ENCODE measurements at places on chromosomes 5 and 9. TPM values are rescaled to one million over a fixed set of nuclear protein-coding genes. Genes with fewer than 3 reads are reported as not detected.

Gene MSMP
- total RNA-seq, result not detected

- DNase-seq, result peak; percentile 70
Observed at GRCh38 chr5:17189381-17190036, 27.9 kb upstream of the BASP1 start.

GRCh38 chr5:88688984-88689667, 193.9 kb downstream of the MEF2C start:
- DNase-seq, result no peak

Gene SEMA6A
- total RNA-seq, result 6.3 TPM

- peak; percentile 66 for DNase-seq
Observed at GRCh38 chr5:140114341-140115185, 654 bp downstream of the PURA start.

GRCh38 chr5:96823900-96824380, 16.2 kb upstream of the ERAP1 start:
- no peak for DNase-seq

GRCh38 chr5:39713250-39713916, 288.6 kb upstream of the DAB2 start:
- no peak for DNase-seq

GRCh38 chr5:10317825-10318682, 10.4 kb upstream of the CMBL start:
- no peak for DNase-seq

- DNase-seq, result peak; percentile 18
Observed at GRCh38 chr9:101028346-101029314, at the start of gene PLPPR1. PLPPR1 (plus strand) TSS chr9:101028727.

DNA sequence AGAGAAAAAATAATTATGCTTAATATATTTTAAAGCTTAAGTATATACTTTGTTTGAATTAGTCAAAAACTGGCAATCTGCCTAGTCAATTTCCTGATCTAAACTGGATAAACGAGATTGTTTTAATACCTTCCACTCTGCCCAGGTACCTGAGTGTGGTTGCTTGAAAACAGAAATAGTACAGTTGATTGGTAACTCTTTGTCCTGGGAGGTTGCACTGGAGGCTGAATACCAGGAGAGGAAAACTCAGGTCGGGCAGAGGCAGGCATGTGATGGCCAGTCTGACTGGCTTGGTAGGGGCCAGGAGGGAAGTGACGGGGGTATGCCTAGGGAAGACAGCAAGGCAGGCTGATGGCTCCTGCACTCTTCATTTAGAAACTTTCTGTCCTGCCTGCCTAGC, 80.2 kb downstream of the PIK3R1 start:
- DNase-seq, result no peak

- no peak for DNase-seq
Observed at GRCh38 chr9:111094433-111094924, 56.2 kb upstream of the LPAR1 start.

Gene SURF6
- 11.6 TPM for total RNA-seq

GRCh38 chr5:154878642-154879335, 20.4 kb downstream of the CNOT8 start:
- no peak for DNase-seq

DNA sequence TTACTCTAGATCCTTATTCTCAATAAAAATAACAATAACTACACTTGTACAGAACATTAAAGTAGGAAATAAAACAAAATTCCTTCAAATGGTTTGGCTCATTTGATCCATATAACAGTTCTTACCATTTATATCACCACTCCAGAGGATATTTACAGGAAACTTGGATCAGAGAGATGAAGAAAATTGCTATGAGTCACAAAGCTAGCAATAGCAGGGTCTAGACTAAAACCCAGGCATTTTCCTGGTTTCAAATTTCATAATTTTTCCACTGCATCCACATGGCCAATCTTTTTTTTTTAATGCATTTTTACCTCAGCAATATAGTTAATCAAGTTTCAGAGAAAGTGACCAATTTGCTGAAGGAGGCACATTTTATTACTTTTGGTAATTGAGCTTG, 299.2 kb downstream of the ELAVL2 start:
- no peak for DNase-seq

- DNase-seq, result no peak
Observed at GRCh38 chr9:75914002-75914401, 23.5 kb downstream of the PCSK5 start.

DNA sequence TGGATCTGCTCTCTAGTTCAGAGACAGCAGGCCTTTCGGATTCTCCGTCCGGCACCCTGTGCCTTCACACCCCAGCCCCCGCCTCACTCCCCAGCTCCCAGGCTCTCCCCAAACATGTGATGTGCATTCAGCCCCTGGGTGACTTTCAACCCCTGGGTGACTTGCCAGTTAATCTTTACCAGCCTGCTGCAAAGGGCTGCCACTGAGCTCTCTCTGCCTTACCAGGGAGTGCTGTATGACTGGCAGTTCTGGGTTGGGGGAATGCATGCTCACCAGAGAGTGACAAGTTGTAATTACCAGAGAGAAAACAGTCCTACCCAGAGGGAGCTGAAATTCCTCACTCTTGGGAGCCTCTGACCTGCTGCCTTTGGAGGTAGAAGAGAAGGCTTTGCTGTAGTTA, 4.9 kb upstream of the ADRA1B start:
- no peak for DNase-seq

GRCh38 chr5:32618962-32619361, 33.6 kb downstream of the SUB1 start:
- no peak for DNase-seq

DNA sequence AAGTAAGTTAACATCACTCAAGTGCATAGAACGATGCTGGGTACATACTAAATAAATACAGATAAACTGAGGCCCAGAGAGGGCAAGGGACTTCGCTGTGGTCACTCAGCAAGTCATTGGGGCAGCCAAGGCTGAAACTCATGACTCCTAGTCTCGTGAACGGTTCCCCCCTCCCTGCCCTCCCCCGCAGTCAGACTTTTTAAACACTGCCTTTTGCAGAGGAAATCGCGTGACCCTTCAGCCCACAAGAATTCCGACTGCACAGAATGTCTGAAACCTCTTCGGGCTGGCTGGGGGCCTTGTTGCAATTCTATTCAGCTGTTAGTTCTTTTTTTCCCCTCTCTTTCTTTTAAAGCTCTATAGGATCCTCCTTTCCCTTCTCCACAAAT, 28.1 kb downstream of the NEK6 start:
- DNase-seq, result peak; percentile 60

GRCh38 chr5:151595411-151595826, 4.3 kb upstream of the FAT2 start:
- DNase-seq, result peak; percentile 39

Gene EXD3
- 9.2 TPM for total RNA-seq

- DNase-seq, result no peak
Observed at GRCh38 chr9:2913026-2913425, 69.1 kb upstream of the PUM3 start.

Gene LTC4S
- total RNA-seq, result 10.9 TPM

- DNase-seq, result no peak
Observed at GRCh38 chr9:115212832-115213231, 94.9 kb upstream of the TNC start.

- no peak for DNase-seq
Observed at GRCh38 chr5:120082316-120083068, 381.6 kb upstream of the PRR16 start.

Gene LRRTM2
- not detected for total RNA-seq

GRCh38 chr9:125446561-125447094, 185.0 kb downstream of the GAPVD1 start:
- DNase-seq, result no peak

GRCh38 chr5:79759436-79759835, 69.8 kb downstream of the CMYA5 start:
- DNase-seq, result no peak

DNA sequence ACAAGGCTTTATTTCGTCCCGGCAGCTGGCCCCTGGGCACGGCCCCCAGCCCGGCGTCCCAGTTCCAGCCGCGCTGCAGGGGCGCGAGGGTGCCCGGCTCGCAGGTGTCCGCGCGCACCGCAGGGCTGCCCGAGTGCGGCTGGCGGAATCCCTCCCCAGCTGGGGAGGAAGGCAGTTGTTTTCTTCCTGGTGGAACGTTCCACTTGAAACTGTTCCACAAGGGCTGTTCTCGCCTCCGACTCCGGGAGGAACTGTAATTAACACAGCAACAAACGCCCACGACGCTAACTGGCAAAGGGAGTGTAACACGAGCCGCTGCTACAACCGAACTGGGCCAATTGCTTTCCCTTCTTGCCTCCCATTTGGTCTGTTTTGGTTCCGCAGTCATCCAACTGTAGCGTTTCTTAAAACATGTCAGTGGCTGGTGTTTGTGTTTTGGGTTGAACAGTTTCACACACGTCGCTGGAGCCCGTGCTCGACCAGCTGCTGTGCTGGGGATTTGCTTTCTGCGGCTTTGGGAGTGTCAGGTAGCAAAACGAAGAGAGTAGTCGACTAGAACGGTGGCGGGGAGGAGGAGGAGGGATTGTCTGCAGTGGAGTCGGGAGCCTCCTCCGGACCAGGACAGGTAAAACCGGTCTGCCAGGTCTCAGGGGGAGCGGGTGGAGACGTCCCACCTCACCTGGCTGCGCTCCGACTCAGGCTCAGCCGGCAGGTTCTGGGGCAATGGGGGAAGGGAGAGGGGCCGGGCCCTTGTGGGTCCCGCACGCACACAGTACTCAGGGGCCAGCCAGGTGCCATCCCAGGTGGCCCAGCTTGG, 131.6 kb upstream of the NIPBL start:
- no peak for DNase-seq

- DNase-seq, result no peak
Observed at GRCh38 chr5:180618829-180619562, 27.7 kb upstream of the SCGB3A1 start.

GRCh38 chr9:20620650-20621470, 1.4 kb downstream of the MLLT3 start:
- DNase-seq, result peak; percentile 41

Gene TAS2R1
- total RNA-seq, result not detected

Gene PCDH12
- total RNA-seq, result 7.6 TPM

Gene CARD6
- 6.1 TPM for total RNA-seq

Gene RPL12
- 605 TPM for total RNA-seq

GRCh38 chr5:144549580-144549979, 378.9 kb downstream of the KCTD16 start:
- DNase-seq, result no peak

GRCh38 chr5:143606043-143606752, 202.7 kb upstream of the NR3C1 start:
- no peak for DNase-seq

GRCh38 chr5:153659039-153659736, 168.7 kb downstream of the GRIA1 start:
- no peak for DNase-seq

Gene GLDC
- total RNA-seq, result not detected

DNA sequence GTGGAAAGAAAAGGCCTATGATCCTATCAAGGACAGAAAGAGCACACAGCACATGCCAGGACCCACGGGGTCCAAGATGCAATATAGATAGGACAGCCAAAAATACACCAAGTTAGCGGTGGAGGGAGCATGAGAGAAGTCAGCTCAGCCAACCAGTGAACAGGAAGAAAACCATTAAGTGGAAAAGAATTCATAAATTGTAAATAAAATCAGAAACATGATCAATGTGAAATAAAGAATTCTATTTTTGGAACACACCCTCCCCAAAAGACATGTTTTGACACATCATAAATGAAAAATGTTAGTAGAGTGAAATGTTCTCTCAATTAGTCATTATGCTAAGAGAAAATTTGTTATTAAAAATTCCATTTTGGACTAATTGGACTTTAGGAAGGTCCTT, 35.6 kb downstream of the ATPSCKMT start:
- no peak for DNase-seq

DNA sequence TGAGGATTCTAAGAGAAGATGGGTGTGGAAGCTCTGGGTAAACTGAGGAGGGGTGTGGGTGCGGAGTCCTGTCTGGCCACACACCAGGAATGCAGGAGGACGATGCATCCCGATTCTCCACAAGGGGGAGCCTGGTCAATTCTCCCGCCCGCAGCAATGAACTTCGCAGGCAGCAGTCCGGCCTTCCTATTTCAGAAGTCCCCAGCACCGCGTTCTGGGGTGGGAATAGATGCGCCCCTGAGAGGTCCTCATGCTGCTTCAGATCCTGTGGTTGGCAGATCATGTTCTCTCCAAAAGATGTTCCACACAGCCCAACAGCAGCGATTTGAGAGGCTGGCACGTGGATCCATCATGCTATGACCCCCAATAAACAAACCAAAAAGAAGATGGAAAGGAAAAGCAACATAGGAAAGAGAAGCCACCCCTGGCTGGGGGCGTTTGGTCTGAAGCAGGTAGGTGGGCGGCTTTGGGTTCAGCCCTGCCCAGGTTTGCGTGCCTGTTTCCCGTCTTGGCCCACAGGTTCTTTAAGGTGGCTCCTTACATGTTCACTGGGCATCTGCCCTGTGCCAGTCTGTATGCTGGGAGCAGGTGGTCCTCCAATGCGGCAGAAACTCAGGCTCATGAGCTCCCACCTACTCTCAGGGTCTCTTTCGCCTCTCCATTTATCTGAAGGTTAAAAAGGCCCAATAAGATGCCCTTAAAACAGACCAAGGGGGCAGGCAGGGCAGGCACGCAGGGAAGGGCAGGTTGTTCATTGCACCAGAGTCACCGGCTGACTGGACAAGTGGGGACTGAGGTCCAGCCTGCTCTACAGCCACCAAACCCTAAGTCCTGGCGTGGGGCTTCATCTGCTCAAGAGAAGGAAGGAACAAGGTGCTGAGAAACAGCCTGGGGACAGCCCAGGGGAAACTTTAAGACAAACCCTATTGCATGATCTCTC, 171.6 kb downstream of the PAX5 start:
- DNase-seq, result no peak

GRCh38 chr5:121628783-121629182, 222.9 kb upstream of the FTMT start:
- DNase-seq, result no peak

DNA sequence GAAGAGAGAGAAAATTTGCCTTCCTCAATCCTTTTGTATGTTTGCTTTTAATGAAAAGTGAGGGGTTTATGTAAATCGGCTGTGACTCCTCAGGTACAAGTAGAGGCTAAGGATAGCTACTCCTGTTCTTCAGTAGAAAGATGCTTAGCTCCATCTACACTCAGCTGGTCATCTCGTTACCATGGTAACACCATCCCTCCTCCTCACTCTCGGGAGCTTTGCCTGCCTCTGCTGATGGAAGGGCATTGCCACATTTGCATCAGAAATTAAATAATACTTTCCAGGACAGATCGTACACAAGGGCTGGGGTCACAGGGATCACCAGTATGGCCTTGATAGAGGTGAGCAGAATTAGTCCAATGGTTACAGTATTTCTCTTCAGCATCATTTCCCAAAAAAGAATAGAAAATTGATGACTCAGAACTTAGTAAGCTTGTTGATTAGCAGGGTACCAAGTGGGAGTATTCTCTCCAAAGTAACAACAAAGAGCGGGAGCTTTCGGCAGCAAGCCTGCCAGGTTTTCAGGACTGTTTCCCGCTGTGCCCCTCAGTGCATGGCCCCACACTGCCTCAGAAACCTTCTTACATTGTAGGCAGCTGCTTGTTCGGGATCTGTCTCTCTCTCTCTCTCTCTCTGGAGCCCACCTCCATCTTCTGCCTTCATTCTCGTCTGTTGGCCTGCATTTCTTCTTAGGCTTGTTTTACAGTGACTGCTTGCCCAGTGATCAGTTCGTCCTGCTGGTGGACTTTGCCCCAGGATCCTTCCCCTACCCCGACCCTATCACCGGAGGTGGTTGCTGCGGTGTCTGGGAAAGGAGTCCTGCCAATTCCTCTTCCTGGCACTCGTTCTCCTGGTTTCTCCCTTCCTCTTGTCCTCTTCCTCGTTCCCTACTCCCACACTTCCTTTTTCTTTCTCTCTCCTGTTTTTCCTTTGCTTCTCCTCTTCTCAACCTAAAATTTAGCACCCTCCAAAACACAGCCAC, 51.9 kb upstream of the SNAPC3 start:
- DNase-seq, result no peak

Gene CBY3
- total RNA-seq, result not detected

- DNase-seq, result no peak
Observed at GRCh38 chr9:19551124-19551929, 142.5 kb downstream of the ACER2 start.

Gene GNG10
- 27.4 TPM for total RNA-seq

GRCh38 chr9:133841167-133841812, 103.1 kb upstream of the SARDH start:
- no peak for DNase-seq
